ENCODE measurements at places on chromosomes 6 and 20.

- no peak for DNase-seq
Measured at GRCh38 chr6:144077871-144078270, 17.5 kb downstream of the SF3B5 start.

- DNase-seq = no peak
Measured at GRCh38 chr6:131037194-131037897, 25.7 kb downstream of the EPB41L2 start.

- DNase-seq = no peak
Measured at GRCh38 chr6:88920774-88921733, 42.4 kb downstream of the RNGTT start.

- DNase-seq = no peak
Measured at GRCh38 chr20:33490023-33490933, at the start of gene CBFA2T2. TSS of gene CBFA2T2 (plus strand) at chr20:33490096. CDS start at chr20:33490268, 172 bp downstream.

- DNase-seq = no peak
Measured at GRCh38 chr20:4512891-4513550, 208.7 kb upstream of the PRND start.

GRCh38 chr6:154595538-154595937 lies 85.1 kb upstream of the CNKSR3 start:
- no peak for DNase-seq

DNA sequence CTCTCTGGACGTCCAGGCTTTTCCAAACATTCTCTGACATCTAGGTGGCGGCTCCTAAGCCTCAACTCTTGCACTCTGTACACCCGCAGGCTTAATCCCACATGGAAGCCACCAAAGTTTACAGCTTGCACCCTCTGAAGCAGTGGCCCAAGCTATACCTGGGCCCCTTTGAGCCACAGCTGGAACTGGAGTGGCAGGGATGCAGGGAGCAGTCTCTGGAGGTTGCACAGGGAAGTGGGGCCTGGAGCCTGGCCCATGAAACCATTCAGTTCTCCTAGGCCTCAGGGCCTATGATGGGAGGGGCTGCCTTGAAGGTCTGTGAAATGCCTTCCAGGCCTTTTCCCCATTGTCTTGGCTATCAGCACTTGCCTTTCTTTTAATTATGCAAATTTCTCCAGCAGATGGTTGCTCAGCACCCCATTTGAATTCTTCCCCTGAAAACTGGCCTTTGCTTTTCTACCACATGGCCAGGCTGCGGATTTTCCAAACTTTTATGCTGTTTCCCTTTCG lies 64.9 kb downstream of the IRF4 start:
- no peak for DNase-seq

GRCh38 chr20:41329435-41330342 lies 10.9 kb upstream of the LPIN3 start:
- DNase-seq = no peak

DNA sequence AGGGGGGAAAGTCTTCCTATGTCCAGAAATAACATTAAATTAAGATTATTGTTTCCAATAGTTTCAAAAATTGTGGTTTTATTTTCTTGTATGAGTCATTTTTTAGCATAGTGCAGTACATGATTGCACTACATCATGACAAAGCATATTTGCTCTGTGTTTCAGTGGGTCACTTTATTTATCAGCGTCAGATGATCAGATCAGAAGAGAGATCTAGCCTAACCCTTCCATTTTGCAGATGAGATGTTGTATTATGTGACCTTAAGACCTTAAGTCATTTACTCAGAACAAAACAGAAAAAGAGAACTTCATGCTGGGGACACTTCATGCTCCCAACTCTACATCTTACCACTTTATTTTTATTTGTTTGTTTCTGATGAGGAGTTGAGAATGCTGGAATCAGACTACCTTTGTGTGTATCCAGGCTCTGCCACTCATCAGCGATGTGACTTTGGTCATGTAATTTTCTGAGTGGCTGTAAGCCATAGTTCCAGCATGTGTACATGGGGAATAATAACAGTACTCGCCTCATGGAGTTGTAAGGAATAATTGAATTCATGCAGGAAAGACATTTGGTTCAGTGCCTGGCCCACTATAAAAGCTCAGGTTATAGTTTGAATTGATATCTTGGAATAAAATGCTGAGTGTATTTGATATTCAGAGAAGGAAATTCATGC lies 13.5 kb downstream of the EYA4 start:
- DNase-seq = no peak

GRCh38 chr20:1122388-1123315 lies 4.2 kb downstream of the PSMF1 start:
- no peak for DNase-seq

DNA sequence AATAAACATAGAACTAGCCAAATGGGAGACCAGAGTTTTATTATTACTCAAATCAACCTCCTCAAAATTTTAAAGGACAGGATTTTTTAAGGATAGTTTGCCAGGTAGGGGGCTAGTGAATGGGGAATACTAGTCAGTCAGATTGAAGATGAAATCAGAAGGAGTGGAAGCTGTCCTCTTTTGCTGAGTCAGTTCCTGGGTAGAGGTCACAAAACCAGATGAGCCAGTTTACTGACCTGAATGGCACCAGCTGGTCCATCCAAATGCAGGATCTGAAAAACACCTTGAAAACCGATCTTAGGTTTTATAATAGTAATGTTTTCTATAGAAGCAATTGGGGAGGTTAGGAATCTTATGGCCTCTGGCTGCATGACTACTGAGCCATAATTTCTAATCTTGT lies 558.2 kb downstream of the PKHD1 start:
- no peak for DNase-seq

DNA sequence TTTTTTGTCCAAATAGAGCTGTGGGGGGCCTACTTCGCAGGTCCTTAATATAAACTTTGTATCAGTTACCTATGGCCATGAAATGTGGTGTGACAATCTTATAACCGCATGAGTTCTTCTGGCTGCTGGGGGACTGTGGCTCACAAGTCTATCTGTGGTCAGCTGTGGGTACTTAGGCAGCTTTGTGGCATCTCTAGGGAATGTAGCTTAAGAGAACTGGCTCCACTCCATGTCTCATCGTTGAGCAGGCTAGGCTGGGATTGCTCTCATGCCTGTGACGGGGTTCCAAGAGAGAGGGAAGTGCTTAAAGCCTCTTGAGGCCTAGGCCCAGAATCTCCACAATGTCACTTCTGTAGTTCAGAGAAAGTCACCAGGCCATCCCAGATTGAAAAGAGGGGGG lies 140.5 kb downstream of the BTBD3 start:
- DNase-seq = no peak

DNA sequence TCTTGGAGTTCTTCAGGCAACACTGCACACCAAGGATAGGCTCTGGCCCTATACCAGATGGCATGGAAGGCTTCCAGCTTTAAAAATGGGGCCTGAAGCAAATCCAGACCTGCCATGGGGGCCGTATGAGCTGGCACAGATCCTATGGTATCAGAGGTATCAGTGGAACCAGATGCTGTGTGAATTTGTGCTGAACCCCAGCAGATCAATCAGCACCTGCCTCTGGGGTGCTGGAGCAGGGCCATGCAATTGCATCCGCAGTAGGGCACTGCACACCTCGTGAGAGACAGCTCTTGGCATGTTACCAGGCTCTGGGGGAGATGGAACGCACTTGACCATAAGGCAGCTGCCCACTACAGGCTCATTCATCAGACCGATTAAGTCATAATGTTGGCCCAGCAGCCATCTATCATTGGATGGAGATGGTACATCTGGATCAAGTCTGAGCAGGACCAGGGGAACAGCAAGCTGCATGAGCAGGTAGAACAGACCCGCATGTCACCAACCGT lies 221.5 kb downstream of the MYLK4 start:
- DNase-seq = no peak

DNA sequence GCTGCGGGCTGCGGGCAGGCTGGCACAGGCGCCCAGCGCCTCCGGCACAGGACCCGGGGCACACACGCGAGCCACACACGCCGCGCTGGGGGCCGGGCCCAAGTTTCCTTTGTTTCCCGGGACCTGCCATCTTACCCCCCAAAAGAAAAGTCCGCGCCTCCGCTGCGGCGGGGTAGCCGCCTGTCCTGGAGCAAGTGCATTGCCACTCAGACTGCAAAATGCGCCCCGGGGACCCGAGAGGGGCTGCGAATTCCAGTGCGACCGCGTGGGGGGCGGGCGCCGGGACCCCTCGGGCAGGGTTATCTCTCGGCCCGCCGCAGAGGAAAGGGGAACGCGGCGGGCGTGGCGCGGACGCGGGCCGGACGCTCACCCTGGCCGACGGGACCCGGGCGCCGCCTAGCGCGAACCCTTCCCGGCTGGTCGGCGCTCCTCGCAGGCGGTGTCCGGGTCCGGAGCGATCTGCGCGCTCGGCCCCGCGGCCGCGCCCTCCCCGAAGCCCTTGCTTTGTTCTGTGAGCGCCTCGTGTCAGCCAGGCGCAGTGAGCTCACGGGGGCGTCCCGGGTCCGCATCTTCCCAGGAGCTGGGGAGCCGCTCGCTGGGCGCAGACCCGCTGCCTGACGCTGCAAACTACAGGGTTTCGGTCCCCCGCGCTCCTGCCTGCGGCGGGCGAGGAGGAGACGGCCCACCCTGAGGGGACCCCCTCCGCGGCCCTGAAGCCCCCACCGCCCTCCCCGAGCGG lies 639 bp upstream of the CD24 start:
- no peak for DNase-seq

DNA sequence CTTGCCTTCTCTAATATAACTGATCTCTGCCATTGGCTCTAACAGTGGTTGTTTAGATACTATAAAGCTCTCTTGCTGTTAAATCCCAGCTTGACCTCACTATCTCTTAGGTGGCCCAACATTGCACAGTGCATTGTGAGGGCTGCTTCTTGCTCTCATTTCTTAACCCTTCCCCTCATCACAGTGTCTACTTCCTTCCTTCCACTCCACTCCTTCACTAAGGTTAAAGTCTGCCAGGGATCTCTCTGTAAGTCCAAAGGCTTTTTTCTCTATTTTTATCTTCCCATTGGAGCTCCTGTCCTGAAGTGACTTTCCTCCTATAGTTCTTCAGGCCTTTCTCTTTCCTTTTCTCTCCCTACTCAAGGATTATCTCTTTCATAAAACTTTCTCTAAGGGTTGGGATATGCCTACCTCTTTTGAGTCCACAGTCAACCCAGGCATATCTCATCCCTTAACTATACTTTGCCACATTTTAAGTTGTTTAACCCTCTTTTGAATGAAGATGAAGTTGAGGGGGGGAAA lies 4.0 kb upstream of the TBC1D22B start:
- no peak for DNase-seq

DNA sequence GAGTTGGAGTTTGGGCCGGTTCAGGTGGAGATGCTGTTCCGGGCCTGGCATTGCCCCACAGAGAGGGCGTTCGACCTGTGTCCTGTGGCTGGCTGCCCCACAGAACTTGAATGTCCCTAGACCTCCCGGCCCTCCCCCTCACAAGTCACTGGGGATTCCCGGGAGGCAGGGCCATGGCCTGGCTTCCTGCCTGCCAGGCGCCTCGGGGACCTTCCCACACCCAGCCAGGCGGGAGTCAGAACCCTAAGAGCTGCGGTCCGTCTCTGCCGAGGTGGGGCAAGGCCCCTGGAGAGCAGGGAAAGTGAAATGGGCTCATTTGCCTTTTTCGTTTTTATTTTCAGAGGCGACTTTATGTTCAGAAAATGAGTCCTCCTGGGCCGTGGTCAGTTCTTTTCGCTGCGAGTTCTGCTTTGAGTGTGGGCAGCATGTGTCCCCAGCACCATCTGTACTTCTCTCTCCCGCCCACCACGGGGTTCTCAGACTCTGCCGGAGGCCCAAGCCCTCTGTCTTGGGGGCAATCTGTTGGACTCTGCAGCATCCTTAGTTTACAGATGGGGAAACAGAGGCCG lies 8.5 kb downstream of the RBM38 start:
- peak; percentile 51 for DNase-seq

- DNase-seq = no peak
Measured at GRCh38 chr6:107732461-107732860, 91.7 kb downstream of the SCML4 start.
